ENCODE measurements at places on chromosomes 11 and 22.

DNA sequence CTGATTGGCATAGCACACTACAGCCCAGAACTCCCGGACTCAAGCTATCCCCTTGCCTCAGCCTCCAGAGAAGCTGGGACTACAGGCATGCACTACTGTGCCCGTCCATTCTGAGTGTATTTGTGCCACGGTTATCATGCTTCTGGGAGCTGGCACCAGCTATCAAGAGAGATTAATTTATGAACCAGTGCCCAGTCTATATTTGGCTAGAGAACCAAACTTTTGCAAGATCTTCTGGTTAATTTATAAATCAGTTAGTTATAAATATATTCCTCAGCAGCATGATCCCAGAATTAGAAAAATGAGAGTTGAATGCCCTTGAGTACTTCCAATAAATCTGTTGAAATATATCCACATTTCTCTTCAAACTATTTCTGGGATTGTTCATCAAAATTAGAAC lies 67.5 kb upstream of the OR5AN1 start:
- no peak for DNase-seq

DNA sequence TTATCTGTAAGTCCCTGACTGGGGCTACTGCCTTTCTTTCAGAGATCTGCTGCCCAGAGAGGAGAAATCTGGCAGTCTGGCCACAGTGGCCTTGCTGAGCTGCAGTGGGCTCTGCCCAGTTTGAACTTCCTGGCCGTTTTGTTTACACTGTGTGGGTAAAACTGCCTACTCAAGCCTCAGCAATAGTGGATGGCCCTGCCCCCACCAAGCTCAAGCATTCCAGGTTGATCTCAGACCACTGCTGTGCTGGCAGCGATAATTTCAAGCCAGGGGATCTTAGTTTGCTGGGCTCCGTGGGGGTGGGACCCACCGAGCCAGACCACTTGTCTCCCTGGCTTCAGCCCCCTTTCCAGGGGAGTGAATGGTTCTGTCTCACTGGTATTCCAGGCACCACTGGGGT lies 117.5 kb downstream of the TRPC6 start:
- DNase-seq = no peak

GRCh38 chr11:43943931-43944751 lies 1.7 kb downstream of the C11orf96 start:
- DNase-seq = no peak

DNA sequence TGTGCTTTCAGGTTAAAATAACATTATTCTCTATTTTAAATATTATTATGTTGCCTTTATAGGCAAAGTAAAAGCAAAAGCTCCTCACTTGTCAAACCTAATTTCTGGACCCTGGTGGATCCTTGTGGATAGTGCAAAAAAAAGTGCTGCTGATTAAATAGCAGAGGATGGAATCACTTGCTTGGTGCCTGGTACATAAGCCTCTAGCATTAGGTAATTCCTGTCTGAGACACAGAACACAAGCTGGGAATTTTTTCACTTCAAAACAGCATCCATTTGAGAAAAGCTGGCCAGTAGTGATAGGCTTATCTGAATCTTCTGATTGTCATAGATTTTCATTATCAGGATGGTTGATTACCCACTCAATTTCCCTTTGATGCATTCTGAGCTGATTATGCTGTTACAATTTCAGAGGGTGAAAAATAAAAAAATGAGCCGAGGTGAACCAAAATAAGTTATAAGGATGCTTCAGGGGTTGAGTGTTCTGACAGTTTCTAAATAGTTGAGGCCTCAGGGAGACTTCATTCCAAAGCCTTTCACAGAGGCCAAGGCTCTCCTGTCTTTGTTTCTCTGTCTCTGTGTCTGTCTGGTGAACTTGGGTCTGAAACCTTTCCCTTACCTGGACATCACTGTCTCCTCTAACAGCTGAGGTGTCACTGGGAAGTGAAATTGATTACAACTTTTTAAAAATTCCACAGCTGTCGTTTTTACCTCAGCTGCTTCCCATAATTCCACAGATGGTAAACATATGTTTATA lies 242.9 kb downstream of the NELL1 start:
- DNase-seq = no peak

DNA sequence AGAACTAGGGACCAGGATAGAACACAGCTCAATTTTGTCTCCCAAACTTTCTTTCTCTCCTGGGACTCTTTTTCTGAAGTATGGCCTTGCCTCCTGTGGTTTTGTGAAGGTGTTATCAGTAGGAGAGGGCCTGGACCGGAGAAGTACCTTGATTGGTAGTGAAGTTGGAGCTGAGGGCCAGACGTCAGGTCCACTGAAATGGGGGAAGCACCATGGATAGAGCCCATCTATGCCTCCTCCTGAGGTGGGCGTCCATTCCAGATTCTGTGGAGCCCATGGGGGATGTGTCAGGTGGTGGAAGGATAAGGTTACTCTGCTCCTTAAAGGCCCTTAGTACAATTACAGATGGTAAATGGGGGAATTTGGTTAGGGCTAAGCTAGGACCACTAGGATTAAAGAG lies 109.7 kb downstream of the INSC start:
- no peak for DNase-seq

- no peak for DNase-seq
Measured at GRCh38 chr11:125263268-125263790, 98.8 kb downstream of the PKNOX2 start.

DNA sequence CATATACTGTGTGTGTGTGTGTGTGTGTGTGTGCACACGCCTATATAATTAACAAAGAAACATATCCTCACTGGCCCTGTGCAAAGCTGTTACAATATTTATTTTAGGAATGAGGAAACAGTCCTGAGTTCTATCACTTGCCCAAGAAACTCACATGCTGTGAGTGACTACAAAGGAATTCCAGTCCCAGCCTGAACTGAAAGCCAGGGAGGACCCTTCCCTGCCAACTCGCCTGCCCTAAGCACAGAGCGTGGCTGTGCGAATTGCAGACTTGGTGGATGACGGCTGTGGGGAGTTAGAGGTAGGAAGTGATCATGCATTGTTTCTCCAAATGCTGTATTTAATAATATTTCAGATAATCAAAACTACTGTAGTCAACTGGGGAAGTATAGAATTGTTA lies 26.4 kb upstream of the CD5 start:
- peak; percentile 82 for DNase-seq

GRCh38 chr11:126511475-126512115 lies 156.1 kb downstream of the ST3GAL4 start:
- DNase-seq = no peak
